ENCODE measurements at places on chromosomes 7 and 10.

GRCh38 chr10:58282615-58283014, 13.7 kb downstream of the CISD1 start:
- peak; percentile 41 for DNase-seq

- no peak for DNase-seq
These were observed 85.4 kb downstream of the CDK6 start for GRCh38 chr7:92750946-92751345.

DNA sequence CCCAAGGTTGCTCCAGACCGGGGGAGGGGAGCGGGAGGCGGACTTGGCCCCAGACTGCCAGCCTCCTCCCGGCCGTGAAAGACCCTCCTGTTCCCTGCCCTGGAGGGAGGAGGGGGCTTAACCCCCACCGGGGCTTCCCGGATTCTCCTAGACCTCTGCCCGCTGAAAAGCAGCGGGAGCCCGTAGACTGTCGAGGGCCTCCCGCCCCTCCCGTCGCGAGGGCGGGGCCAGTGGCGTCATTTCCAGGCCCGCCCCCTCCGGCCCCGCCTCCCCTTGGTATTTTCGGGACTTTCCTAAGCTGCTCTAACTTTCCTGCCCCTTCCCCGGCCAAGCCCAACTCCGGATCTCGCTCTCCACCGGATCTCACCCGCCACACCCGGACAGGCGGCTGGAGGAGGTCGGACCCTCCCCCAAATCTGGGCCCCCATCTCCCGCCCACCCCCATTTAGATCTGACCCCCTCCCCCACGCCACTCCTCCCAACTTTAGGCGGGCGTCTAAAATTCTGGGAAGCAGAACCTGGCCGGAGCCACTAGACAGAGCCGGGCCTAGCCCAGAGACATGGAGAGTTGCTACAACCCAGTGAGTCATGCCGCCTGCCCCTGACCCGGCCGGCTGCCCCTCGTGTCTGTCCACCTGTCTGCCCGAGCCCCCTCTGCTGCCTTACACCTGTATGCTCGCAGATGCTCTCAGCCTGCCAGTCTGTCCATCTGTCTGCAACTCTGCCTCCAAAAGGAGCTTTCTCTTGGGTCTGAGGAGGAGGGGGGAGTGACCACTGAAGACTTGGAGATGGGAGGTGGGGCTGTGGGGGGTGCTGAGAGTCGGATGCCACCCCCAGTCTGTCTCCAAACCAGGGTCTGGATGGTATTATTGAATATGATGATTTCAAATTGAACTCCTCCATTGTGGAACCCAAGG, at the start of gene NFKB2:
Gene NFKB2, plus strand, starts transcription at position 306 of the 917 bp plus-strand sequence. Its CDS starts 255 bp downstream, at position 561.
- peak; percentile 92 for DNase-seq

GRCh38 chr7:21869785-21870402, 75.8 kb downstream of the CDCA7L start:
- DNase-seq, result no peak

DNA sequence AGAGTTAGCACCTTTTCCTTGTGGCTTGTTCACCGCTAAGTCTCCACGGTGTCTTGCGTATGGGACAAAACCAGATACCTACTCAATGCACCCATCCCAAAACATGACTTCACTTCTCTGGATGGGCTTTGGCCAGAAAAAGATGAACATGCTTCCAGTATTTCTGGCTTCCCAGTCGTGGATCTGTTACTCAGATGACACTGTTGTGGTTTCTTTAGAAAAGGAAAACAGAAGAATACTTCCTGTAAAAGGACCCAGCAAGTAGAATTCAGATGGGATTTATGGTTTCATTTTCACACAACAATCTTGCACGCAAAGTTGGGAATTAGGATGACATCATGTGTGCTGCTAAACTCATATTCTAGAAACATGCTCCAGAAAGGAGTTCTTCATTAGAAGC, 216.7 kb downstream of the ADAM12 start:
- no peak for DNase-seq

GRCh38 chr7:24138343-24138742, 145.6 kb upstream of the NPY start:
- DNase-seq, result no peak

GRCh38 chr10:44786286-44786850, 124.8 kb upstream of the TMEM72 start:
- DNase-seq, result no peak

GRCh38 chr10:110446277-110446676, 51.4 kb upstream of the DUSP5 start:
- DNase-seq, result no peak

DNA sequence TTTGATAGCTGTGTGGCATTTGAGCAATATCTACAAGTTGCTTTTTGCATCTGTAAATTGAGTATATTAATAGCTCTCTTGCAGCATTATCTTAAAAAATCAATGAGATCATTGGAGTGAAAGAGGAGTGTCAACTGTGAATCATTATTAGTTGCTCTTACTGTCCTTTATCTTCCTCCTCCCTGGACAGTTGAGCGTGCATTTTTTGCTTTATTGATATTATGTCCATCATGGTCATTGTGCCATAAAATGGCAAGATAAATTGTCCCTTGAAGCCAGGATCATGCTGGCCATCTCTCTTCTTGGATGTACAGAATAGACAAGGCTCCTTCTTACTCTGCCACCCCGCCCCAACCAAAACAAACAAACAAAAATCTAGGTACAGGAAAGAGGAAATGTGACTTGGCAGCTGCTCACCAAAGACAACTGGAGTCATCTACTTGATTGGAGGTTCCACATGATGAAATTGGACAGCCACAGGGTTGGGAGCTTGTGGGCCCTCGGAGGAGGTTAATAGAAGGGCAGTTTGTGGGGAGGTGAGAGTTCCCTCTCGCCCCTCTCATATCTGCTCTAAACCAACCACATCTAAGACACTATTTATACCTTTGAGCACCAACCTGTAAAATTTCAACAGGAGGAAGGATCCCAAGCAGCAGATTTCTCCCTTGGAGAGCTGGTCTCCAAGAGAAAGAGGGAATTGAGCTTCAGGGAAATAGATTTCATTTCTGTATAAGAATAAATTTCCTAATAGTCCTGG, 252.7 kb downstream of the SKIDA1 start:
- DNase-seq, result no peak

GRCh38 chr7:12524794-12525386, 45.6 kb upstream of the SCIN start:
- DNase-seq, result no peak

DNA sequence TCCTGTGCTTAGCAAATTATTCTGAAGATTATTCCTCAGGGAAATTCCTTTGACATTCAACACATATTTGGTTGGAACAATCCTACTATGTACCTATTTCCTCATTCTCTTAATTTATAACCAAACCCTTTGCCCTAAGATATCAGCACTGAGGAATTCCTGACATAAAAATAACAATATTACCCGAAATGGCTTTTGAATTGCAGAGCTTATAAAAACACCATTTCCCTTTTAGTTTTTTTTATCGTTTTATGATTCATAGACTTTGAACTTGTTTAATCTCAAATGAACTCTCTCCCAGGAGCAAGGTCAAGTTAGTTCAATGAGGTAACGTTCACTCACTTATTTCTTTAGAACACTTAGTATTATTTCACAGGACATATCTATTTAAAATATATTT, 7.7 kb upstream of the ABCB1 start:
- no peak for DNase-seq

GRCh38 chr10:132387764-132388210, 9.2 kb upstream of the PWWP2B start:
- peak; percentile 81 for DNase-seq

DNA sequence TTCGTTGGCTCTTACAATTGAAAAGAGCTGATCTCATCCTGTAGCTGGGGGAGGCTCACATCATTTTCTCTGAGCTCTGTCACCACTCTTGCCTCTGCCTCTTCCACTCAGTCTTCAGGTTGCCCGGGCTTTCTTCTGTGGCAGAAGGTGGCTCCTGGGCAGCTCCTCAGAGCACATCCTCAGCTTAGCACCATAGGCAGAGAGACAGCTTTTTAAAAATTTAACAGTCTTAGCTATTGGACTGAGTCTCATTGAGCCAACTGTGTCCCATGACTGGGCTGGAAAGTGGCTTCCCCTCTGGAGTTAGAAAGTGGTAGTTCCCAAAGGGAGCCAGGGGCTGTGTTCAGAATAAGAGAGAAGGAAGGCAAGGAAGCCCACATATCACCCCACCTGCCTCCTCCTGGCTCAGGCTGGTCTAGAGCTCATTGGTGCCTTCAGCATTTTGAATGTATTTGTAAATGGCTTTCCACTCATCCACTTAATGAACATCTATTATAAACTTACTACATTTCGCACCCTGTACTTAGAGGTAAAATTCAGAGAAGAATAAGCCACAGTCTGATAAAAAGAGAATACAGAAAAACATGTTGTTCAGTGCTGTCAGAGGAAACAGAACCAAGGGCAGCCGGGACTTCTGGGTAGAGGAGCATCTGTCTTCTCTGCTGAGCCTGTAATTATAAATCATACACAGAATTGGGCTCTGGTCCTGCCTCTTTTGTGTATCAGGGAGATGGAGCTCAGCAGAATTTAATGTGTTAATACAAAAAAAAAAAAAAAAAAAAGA, 119.3 kb downstream of the WDFY4 start:
- DNase-seq, result no peak

DNA sequence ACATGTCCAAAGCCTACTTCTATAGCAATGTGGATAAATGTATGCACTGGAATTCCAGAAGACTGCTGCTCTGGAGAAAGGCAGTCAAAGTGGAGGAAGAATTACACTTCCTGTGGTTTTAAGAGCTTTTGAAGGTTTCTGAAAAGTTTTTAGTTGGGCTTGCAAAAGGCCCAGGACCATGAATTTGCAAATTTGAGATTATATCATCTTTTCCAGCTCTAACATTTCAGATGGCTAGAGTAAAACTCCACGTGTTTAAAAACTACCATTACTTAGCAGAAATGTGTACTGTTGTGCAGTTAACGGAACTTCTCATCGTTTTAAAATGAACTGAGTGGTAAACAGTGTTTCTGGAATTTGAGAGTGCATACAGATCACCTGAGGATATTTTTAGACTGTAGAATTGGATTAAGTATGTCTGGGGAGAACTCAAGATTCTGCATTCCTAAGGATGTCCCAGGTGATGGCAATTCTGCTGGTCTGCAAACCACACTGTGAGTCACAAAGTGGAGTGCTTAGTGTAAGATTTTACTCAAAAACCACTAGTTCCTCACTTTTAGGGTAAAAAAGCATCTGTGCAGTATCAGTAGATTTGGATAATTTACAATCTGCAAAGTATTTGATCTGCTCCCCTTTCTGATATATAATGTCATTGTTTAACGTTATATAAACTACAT, 32.9 kb upstream of the CCDC71L start:
- DNase-seq, result no peak

- DNase-seq, result no peak
These were observed 286.3 kb downstream of the TNS3 start for GRCh38 chr7:47295606-47296005.

- DNase-seq, result no peak
These were observed 747 bp upstream of the NEURL1 start for GRCh38 chr10:103492655-103493261.

DNA sequence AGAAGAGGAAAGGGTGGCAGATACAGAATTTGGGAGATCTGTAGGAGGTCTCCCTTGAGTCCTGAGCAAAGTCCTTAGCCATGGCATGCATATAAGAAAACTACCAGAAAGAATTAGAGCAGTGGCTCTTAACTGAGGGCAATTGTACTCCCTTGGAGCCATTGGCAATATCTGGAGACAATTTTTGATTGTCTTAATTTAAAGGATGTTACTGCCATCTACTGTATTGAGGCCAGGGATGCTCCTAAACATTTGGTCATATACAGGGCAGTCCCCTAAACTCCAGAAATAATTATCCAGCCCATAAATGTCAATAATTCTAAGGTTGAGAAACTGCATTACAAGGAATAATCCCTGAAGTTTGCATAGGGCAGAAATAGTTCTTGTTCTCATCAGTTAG, 136.4 kb upstream of the ODAD2 start:
- DNase-seq, result no peak

DNA sequence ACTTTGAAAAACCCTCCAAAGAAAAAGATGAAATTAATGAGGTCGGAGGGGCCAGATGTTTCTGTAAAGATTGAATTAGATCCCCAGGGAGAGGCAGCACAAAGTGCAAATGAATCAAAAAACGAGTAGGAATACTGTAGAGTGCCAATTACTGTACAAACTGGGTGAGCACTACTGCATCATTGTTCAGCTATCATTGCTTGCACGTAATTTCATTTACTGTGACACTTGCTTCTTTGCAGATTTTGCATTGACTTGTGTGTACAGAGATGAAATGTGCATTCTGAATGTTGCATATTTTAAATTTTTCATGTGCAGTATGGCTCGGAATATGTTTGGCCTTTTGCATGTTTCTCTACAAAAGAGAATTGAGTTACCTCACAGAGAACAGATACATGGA, 123.7 kb downstream of the LCOR start:
- DNase-seq, result no peak

GRCh38 chr7:631964-632830, 94.3 kb upstream of the DNAAF5 start:
- DNase-seq, result no peak

- no peak for DNase-seq
These were observed 19.2 kb downstream of the CRPPA start for GRCh38 chr7:16402091-16402490.

- no peak for DNase-seq
These were observed 31.3 kb upstream of the ITGA8 start for GRCh38 chr10:15751046-15751445.

DNA sequence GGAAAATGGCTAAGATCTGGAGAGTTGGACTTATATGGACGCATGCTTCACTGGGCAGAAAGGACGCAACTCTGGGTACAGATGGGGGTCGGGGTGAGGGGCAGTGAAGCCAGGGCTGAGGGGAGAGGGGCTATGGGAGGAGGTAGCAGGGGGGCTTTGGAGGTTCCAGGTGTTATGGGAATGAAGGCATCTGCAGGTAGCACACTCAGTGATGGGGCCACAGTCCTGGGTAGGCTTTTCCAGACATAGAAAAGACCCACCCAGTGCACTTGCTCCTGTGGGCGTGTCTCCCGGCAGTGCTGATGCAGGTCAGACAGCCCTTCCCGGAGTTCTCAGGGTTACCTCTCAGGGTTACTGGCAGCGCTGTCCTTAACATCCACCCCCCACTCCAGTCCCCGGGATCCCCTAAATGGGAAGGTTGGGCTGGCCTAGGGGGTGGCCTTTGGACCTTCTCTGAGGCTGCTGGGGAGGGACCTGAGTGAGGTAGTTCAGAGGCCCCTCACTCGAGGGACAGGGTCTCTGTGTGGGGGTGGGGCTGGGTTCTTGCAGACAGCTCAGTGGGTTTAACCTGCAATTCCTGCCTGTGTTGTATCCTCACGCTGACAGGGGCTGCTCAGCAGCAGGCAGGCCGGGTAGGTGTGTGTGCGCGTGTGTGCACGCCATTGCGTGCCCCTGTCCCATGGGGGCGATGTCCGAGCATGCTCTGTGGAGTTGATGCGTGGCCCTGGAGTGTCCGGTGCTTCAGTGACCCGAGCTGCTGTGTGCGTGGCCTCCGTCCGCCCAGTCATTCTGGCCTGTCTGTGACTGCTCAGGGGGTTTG, 6.2 kb downstream of the ZYX start:
- DNase-seq, result no peak

DNA sequence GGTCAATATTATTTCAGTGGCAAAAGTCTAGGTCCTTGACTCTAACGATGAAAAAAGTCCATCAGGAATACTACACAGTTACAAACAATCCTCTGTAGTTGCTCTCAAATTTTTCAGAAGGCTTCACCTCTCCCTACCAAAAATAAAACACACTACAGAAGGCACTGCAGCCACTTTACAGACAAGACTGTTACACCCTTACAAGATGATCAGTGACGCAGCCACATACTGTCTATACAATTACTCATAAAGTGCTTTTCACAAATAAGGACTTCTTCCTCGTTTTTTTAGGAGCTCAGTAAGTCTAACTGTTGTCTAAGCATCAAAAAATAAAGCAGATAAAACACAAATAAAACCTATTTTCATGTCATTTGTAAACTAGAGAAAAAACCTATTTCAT, 27.1 kb downstream of the NDUFB2 start:
- no peak for DNase-seq

All from stimulated activated CD4-positive, alpha-beta T cell treated with anti-CD3 and anti-CD28 coated beads, Interleukin-15, amount 100 ng/mL, for 24 hours (primary cell).